A549 (cell line): ENCODE measurements at places on chromosomes 1 and 21.

- peak; percentile 72 for DNase-seq
Measured at GRCh38 chr21:33229784-33230544, at the start of gene IFNAR2. TSS of gene IFNAR2 (plus strand) at chr21:33229938. CDS start at chr21:33241923, 11,985 bp downstream.

- DNase-seq, result no peak
Measured at GRCh38 chr1:242245255-242245654, 246.4 kb upstream of the MAP1LC3C start.

DNA sequence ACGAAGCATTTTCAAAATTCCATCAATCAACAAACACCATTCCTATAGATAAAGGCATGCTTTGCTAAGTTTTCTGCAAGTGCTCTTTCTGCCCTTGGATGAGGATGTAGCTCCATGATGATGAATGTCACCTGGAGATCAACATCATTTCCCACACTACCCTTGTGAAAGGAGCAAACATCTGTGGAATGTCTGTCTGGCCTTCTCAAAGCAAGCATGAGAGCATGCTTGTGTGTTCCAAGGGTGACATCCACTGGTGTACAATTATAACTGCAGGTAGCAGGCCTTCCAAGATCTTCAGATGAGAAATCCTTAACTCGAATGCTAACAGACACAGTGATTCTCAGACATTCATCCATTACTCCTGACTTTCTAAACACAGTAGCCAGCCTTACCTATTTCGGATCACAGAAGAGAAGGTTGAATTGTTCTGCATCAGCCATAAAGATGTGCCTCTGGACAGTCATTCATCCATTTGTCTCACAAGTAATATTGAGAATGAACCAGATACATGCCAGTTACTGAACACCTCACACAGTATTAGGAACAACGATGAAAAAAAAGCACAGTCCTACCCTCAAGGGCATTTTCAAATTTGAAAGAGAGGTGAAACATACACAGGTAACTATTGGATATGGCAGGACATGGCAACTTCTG, 162.4 kb downstream of the TPR start:
- DNase-seq, result peak; percentile 72

DNA sequence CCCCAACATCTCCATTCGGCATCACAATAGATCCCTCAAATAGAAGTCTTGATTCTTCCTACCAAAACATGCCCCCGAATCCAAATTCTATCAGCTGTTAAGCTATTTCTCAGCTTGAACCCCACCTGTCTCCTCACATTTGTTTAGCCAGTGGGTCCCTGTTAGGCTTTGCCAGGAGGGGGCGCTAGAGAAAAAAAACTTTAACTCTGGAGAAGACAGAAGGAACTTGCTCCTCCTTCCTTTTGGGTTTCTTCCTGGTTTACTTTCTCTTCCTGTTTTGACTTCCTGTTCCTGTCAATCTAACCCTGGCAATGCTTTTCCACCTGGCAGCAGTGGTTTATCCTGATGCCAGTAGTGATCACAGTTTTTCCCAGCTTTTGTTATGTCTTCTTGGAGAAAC, 95.6 kb upstream of the KCNK1 start:
- peak; percentile 33 for DNase-seq

DNA sequence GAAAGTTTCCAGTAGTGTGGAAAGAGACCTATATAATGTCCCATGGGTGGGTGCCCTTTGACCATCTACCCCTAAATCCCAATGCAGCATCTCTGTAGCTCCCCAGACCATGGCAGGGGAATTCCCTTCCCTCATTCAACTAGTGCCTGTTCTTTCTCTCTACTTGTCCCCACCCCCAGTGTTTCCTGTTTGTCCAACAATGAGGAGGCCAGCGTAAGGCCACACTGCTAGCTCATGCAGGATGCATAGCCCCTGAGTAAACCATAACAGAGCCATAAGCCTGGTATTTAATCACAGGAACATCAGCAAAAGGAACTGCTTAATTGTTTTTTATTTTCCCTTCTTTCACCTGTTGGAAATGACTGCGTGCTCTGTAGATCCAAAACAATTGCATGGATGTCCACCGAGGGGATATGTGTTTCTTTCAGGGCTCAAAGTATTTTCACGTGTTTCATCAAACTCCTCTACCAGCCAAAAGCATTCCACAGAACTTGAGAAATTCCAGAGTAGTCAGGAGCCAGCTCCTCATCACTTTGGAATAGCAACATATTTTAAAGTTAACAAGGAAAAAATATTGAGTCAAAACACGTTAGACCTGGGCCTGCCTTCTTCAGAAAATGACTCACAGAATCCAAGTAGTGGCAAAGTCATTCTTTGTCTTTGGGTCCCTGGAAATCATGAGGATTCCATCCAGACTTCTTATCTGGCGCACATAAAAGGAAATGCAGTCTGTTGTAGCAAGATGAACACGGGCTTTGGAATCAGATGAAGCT, 162.5 kb upstream of the SGIP1 start:
- no peak for DNase-seq

- no peak for DNase-seq
Measured at GRCh38 chr1:52911541-52911940, 10.0 kb downstream of the ECHDC2 start.

DNA sequence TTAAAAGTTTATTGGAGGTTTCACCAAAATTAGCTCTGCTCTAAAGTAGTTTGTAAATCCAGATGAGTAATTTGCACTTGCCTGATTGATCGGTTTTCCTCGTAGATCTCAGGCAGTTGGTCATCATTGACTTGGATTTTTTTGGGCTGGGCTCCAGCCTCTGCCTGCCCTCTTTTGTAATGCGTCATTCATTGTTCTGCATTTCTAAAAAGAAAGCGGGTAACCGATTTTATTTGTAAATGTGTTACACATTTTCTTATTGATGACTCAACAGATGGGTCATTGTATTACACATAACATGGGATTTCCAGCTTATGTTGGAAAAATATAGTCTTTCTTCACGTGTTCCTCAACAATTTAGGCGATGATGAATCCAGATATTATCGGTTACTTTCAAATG, 5.5 kb downstream of the ETS2 start:
- no peak for DNase-seq

DNA sequence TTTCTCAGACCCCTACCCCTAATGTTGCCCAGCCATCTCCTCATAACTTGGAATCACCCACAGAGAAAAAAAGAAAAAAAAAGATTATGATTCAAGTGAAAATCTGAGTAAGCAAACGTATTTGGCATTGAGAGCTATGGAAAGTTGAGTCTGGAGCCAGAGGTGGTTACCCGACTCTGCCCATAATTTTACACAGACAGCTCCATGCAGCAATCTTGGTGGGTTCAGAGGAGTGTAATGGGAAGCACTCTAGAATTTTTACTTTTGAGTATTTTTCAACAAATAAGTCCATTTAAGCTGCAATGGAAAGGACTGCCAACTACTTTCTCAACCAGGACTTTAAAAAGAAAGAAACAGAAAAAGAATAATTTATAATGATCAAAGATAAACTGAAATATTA, 62.7 kb downstream of the ZC3H11B start:
- no peak for DNase-seq

- DNase-seq, result no peak
Measured at GRCh38 chr1:201640624-201641023, 101.7 kb downstream of the NAV1 start.

DNA sequence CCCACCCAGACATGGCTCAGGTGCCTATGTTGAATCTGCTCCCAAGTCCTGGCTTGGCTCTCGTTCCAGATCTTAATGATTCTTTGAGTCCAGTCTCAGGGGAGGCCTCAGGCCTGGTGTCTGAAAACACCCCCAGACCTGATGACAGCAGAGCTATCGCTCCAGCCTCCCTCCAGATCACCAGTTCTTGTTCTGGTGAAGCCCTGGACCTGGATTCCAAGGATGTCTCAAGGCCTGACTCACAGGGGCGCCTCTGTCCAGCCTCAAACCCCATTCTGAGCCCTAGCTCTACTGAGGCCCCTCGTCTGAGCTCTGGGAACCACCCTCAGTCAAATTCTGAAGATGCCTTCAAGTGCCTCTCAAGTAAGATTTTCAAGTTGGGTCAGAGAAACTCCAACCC, 11.4 kb downstream of the MROH7 start:
- DNase-seq, result no peak

DNA sequence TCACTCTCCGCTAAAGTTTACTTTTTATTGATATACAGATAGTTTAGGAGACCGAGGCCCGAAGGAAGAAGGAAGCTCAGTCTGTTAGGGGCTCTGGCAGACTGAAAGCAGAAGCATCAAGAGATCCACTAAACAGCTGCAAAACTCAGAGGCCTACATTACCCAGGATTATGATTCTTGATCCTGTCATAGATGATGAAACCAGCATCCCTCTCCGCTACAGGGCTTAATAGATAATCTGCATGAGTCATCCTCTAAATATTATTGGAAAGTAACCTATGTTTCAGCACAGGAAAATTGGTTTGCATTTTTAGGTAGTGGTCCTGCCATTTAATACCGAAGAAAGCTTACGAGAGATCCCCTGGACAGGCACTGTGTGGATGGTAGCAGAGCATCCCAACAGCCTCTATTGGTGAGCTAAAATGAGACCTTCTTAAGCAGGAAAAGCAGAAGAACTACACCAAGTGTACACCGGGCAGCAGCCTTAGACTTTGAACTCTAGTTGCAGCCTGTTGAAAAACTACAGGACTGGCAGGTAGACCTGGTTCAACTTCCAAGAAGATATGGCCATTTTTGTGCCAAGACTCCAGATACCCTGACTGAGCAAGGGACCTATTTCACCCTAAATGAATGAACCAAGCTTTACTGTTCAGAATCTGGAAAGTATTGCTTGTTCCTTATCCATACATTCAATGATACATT, 6.8 kb downstream of the CASQ2 start:
- DNase-seq, result no peak

DNA sequence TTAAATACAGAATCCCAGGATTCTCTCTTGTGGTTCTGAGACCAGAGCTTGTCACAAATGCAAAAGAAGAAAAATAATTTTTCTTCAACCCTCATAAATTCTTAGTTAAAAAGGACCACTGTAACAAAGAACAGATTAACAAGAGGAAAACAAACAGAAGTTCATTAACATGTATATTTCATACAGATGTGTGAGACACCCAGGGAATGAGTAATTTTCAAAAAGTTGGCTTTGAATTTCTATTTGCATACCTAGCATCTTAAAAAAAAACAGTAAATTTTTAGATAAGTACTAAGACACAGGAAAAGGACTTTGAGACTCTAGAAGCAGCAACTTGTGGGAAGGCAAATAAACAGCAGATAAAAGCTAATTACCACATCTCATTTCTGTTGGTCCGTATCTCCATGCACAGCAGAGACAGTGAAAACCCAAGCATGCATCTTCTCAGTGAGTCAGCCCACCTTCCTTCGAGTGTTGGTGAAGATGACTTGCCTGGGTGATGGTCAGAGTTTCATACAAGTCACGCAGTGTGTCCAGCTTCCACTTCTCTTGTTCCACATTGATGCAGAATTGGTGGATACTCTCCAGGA, 399.9 kb upstream of the ADAMTS5 start:
- no peak for DNase-seq

- no peak for DNase-seq
Measured at GRCh38 chr1:20466273-20466672, 19.7 kb downstream of the CAMK2N1 start.

GRCh38 chr1:183739741-183740271, 65.1 kb upstream of the RGL1 start:
- DNase-seq, result no peak

DNA sequence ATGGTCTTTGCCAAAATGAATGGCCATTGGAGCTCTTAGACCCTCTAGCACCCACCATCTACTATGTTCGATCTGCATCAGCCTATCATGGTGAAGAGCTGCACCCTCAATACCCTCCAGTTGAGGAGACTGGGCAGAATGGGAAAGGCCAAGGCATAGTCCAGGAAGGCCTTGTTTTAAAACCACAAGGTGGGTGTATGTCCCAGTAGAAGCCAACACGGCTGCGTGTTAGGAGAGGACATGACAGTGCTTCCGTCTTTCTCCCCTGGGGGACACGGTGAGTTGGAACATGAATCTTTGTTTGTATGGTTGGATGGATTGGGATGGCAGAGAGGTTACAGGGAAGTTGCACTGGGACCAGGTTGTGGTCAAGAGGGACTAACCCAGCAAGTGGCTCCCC, 18.6 kb upstream of the SH3D21 start:
- no peak for DNase-seq

DNA sequence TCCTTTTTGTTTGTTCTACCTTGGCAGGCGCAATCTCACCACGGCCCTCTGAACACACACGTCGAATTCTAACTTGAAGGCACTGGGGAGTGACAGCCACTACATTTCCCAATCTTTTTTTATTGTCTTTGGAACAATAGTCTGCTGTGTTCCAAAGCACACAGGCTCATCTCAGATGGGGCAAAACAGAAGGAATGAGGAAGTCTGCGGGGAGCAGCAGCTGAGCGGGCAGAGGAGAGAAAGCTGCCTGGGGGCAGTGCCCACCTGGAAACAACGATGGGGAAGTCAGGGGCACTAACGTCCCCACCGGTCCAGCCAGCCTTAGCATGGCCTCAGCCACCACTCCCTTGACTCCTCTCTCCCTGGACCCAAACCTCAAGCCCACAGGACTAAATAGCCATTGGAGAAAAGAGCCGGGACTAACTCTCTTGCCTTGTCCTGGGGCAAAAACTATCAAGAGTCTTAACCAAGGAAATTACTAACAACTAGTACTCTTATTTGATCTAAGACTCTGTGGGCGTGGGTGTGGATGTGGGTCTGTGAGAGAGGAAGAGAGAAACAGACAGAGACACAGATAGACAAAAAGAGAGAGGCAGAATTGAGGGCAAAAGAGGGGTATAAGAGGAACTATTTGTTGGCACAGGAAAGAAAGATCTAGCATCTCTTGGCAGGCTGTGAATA, 34.2 kb downstream of the SYF2 start:
- DNase-seq, result no peak

GRCh38 chr1:203888807-203889251, 27.4 kb downstream of the SNRPE start:
- peak; percentile 61 for DNase-seq

DNA sequence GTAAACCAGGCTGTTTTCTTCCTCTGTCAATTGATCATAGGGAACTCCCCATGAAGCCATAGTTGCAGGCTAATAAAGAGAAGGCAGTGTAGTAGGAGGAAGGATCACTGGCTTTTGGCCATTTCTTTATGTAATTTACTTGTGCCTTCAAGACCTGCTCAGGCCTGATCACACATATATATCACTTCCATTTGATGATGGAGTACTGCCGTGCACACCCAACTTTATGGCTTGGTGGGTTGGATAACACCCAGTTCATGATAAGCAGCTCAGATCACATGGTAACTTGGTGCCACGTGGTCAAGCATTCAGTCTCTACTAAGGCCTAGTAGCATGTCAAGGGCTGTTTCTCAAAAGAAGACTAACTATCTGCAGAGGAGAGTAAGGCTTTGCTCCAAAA, 4.1 kb downstream of the MROH9 start:
- no peak for DNase-seq

DNA sequence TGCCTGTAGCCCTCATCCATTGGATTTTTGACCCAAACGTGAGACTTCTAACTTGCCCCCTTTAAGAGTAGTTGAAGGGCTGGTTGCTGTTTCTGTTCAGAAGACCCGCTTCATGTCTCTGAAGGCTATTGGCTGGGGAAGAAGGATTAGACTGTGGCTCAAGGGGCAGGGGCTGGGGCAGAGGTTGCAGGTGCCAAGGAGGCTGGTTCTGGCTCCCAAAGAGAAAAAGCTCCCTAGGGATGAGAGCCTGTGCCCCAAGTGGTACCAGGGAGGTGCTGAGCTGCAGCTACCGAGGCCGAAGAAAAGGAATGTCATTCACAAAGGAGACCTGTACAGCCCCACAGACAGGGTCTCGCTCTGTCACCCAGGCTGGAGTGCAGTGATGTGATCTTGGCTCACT, 5.8 kb downstream of the WNT3A start:
- no peak for DNase-seq

- DNase-seq, result peak; percentile 66
Measured at GRCh38 chr1:179079113-179079761, 2.6 kb upstream of the TOR3A start.

- DNase-seq, result no peak
Measured at GRCh38 chr1:13597166-13597565, 13.5 kb downstream of the PDPN start.
